ENCODE measurements at places on chromosomes 6 and 20. TPM values are rescaled to one million over a fixed set of nuclear protein-coding genes. Genes with fewer than 3 reads are reported as not detected.

- no peak overlapping the region for H3K4me3 ChIP-seq
- no peaks in the 10 kb centered on the region for H3K4me1 ChIP-seq
- H3K27me3 ChIP-seq, result no peaks in the 10 kb centered on the region
- H3K27ac ChIP-seq, result no peak overlapping the region
Measured at GRCh38 chr20:12113468-12114371, 196.0 kb downstream of the BTBD3 start.

The SNAI1 gene
- 0.60 TPM for polyA plus RNA-seq

GRCh38 chr20:50477239-50477872, 32.8 kb upstream of the PTPN1 start:
- H3K36me3 ChIP-seq, result no peaks in the 10 kb centered on the region
- H3K4me1 ChIP-seq, result peaks cover 8% of the 10 kb centered on the region
- DNase-seq, result no peak
- H3K27me3 ChIP-seq, result no peaks in the 10 kb centered on the region

DNA sequence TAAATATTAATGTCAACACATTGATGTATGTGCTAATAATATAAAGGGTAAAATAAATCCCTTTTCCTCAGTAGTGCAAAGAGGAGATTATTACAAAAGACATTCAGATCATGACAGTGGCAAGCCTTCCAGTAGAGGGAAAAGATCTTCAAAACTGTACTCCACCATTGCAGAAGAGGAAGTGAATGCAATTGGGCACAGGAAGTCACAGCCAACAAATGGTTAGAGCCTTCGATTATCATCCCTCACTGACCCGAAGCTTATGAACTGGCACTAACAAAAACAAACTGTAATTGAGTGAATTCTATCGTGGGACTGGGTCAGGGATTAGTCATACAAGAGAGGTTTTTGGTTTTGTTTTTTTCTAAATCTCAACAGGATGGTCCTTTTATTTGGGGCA, 39.3 kb upstream of the SCGN start:
- no peaks in the 10 kb centered on the region for H3K36me3 ChIP-seq
- no peak for DNase-seq
- H3K4me3 ChIP-seq, result no peak overlapping the region
- H3K4me1 ChIP-seq, result no peaks in the 10 kb centered on the region
- H3K27ac ChIP-seq, result no peak overlapping the region

- H3K27ac ChIP-seq, result no peak overlapping the region
- H3K4me1 ChIP-seq, result no peaks in the 10 kb centered on the region
- no peak overlapping the region for H3K4me3 ChIP-seq
- H3K27me3 ChIP-seq, result no peaks in the 10 kb centered on the region
Measured at GRCh38 chr6:116363759-116364158, 7.0 kb upstream of the DSE start.

GRCh38 chr6:108942556-108943492, 94.6 kb downstream of the ARMC2 start:
- no peak overlapping the region for H3K27ac ChIP-seq
- H3K4me1 ChIP-seq, result peaks cover 34% of the 10 kb centered on the region
- no peaks in the 10 kb centered on the region for H3K27me3 ChIP-seq
- H3K4me3 ChIP-seq, result no peak overlapping the region

The ULBP3 gene
- polyA plus RNA-seq, result 2.2 TPM

The HLA-A gene
- 3,526 TPM for polyA plus RNA-seq

DNA sequence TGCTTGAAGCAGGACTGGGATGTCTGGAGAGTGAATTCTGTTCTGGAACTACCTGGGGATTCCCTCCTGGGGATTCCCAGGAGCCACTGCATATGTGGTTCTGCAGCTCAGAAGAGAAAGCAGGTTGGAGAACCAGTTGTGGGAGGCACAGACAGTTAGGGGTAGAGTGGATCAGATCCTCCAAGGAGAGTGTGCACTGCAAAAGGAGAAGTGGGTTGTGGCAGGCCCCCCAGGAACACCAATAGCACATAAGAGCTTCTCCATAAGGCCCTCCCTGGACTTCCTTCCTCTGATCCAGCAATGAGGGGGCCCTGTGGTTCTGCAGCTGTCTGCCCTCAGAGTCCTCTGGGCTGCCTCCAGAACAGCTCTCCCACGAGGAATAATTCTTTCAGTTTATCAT, 369.2 kb upstream of the CNR1 start:
- peaks cover 5% of the 10 kb centered on the region for H3K27me3 ChIP-seq
- H3K27ac ChIP-seq, result no peak overlapping the region
- H3K4me1 ChIP-seq, result no peaks in the 10 kb centered on the region
- H3K4me3 ChIP-seq, result no peak overlapping the region

GRCh38 chr6:88004707-88005106, 42.9 kb upstream of the SPACA1 start:
- no peak for DNase-seq
- H3K27me3 ChIP-seq, result no peaks in the 10 kb centered on the region
- no peak overlapping the region for H3K27ac ChIP-seq
- no peaks in the 10 kb centered on the region for H3K36me3 ChIP-seq
- H3K4me1 ChIP-seq, result no peaks in the 10 kb centered on the region

DNA sequence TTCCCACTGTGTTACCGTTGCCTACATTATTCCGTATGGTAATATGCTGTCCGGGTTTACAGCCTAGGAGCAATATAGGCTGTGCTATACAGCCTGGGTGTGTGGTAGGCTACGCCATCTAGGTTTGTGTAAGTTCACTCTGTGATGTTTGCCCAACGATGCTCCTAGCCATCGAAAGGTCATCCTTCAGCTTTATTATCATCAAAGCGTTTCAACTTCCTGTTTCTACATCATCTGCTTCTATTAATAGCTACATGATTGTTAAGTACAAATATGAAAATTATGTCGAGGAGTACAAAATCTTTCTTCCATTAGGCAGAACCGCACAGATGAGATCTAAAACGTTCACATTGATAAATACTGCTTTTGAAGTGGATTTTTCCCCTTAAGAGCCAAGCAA, 69.9 kb downstream of the PPP1R14C start:
- no peaks in the 10 kb centered on the region for H3K4me1 ChIP-seq
- no peaks in the 10 kb centered on the region for H3K27me3 ChIP-seq
- no peak for DNase-seq
- no peak overlapping the region for H3K27ac ChIP-seq
- H3K4me3 ChIP-seq, result no peak overlapping the region
- no peaks in the 10 kb centered on the region for H3K36me3 ChIP-seq

The SRSF12 gene
- polyA plus RNA-seq, result 0.23 TPM

The CALHM6 gene
- 10.9 TPM for polyA plus RNA-seq

DNA sequence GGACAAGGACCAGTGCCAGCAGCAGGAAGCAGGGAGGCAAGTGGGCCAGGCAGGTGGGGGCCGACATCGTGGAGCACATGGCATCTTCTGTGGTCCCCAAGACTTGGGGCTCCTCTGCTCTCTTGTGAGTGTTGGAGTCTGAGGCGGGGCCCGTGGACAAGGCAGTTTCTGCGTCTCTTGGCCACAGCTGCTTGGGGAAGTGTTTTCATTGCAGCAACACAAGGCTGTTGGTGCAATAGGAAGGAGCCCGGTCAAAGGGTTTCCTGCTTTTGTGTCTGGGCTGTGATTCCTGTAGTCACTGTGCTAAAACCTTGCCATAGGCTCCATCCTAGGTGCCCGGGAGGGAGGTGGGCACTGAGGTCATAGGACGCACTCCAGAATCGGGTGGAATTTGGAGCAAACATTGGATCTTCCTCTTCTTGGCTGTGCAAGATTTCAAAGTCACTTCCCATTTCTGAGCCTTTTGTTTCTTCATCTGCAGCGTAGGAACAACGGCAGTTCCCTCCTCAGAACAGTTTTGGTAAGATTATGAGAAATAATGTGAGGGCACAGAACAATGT, at the start of gene SIRPB2:
TSS of gene SIRPB2 (minus strand) at position 140 of the 560 bp plus-strand sequence. CDS start at position 79, 61 bp downstream.
- H3K36me3 ChIP-seq, result no peaks in the 10 kb centered on the region
- no peaks in the 10 kb centered on the region for H3K27me3 ChIP-seq
- no peak within 1 kb of the TSS for H3K4me3 ChIP-seq
- H3K4me1 ChIP-seq, result no peaks in the 10 kb centered on the region
- no peak within 1 kb of the TSS for H3K27ac ChIP-seq
- no peak for DNase-seq

DNA sequence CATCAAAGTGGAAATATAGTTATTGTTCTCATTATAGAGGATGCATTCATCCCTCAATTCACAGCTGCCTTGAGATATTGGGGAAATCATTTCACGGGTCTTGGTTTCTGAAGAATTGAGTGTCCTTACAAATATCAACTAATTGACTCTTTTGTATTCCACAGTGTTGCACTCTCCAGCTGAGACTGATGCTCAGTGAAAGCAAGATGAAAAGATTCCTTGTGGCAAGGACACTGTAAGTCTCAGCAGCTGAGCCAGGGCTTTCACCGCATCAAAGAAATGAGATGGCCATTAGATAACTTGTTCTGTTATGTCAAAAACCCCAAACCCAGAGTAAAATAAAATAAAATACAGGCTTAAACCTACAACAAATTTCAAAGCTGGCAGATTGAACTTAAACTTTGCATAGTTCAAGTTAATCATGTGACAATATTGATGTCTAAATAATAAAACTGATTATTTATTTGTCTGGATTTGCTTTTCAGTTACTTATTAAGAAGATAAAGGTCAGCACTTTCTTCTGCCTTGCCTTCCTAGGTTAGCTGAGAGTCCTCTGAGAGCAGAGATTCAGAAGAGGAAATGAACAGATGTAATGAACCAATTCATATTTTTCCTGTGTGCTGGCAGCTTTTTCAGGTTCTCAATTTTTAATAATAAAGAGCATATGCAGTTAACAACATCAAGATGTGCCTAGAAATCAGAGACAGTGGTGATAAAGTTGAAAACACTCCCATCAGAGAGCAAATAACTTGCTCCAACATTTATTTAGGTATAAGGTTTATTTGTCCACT, 82.4 kb upstream of the SMLR1 start:
- H3K27me3 ChIP-seq, result no peaks in the 10 kb centered on the region
- no peak for DNase-seq
- no peak overlapping the region for H3K27ac ChIP-seq
- H3K4me3 ChIP-seq, result no peak overlapping the region
- no peaks in the 10 kb centered on the region for H3K36me3 ChIP-seq

GRCh38 chr20:24683676-24684075, 214.2 kb downstream of the SYNDIG1 start:
- H3K27me3 ChIP-seq, result no peaks in the 10 kb centered on the region
- H3K4me3 ChIP-seq, result no peak overlapping the region
- no peak for DNase-seq
- no peaks in the 10 kb centered on the region for H3K36me3 ChIP-seq
- H3K4me1 ChIP-seq, result no peaks in the 10 kb centered on the region

The KIZ gene
- 20.5 TPM for polyA plus RNA-seq

The CLPSL1 gene
- not detected for polyA plus RNA-seq

- no peak overlapping the region for H3K27ac ChIP-seq
- no peaks in the 10 kb centered on the region for H3K27me3 ChIP-seq
- no peak overlapping the region for H3K4me3 ChIP-seq
- no peaks in the 10 kb centered on the region for H3K4me1 ChIP-seq
- no peak for DNase-seq
Measured at GRCh38 chr6:79134699-79135474, 56.8 kb upstream of the PHIP start.

GRCh38 chr20:40894237-40894630, 134.4 kb upstream of the TOP1 start:
- DNase-seq, result no peak
- no peaks in the 10 kb centered on the region for H3K4me1 ChIP-seq
- no peak overlapping the region for H3K27ac ChIP-seq
- no peaks in the 10 kb centered on the region for H3K27me3 ChIP-seq
- H3K36me3 ChIP-seq, result no peaks in the 10 kb centered on the region

- H3K4me3 ChIP-seq, result no peak overlapping the region
- no peaks in the 10 kb centered on the region for H3K36me3 ChIP-seq
- peaks cover 4% of the 10 kb centered on the region for H3K27me3 ChIP-seq
- DNase-seq, result no peak
- H3K4me1 ChIP-seq, result no peaks in the 10 kb centered on the region
- H3K27ac ChIP-seq, result no peak overlapping the region
Measured at GRCh38 chr20:46979603-46980241, 85.1 kb downstream of the EYA2 start.

- H3K4me3 ChIP-seq, result no peak overlapping the region
- no peaks in the 10 kb centered on the region for H3K36me3 ChIP-seq
- DNase-seq, result no peak
- no peaks in the 10 kb centered on the region for H3K27me3 ChIP-seq
- no peaks in the 10 kb centered on the region for H3K4me1 ChIP-seq
Measured at GRCh38 chr20:9409981-9410380, 104.4 kb upstream of the LAMP5 start.

DNA sequence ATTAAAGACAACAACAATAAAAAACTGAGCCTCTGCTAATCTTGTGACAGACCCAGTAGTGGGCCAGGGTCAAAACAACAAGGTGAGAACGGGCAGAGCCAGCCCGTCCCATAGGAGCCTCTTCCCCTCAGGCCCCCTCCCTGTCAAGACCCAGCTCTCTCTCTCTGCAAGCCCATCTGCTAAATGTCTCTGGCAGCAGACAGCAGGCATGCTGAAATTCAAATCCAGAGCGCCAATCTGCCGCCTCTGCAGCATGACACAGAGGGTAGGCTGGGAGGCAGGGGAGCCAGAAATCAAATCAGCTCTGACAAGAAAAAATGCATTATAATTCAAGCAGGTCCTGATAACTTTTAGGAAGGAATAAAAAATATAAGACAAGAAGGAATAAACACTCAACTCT, 26.3 kb downstream of the METTL24 start:
- no peak for DNase-seq
- H3K27me3 ChIP-seq, result no peaks in the 10 kb centered on the region
- no peak overlapping the region for H3K4me3 ChIP-seq

DNA sequence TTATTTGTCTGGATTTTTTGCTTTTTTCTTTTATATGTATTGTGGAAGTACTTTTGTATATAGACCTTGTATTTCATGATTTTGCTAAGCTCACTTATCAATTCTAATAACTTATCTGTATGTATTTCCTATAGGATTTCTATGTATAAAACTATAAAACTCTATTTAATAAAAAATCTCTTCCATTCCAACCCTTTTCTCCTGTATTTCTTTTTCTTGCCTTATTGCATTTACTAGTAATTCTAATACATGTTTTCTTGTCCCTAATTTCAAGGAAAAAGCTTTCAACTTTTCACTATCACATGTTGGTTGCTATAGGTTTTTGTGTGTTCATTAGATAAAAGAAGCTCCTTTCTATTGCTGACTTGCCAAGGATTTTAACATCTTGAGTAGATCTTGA, 125.3 kb downstream of the MBOAT1 start:
- no peaks in the 10 kb centered on the region for H3K36me3 ChIP-seq
- no peaks in the 10 kb centered on the region for H3K27me3 ChIP-seq
- no peak overlapping the region for H3K27ac ChIP-seq

- H3K4me1 ChIP-seq, result no peaks in the 10 kb centered on the region
- H3K27ac ChIP-seq, result no peak overlapping the region
- no peak for DNase-seq
Measured at GRCh38 chr6:82744286-82745015, 321.2 kb downstream of the UBE3D start.

The ROMO1 gene
- polyA plus RNA-seq, result 358 TPM

The ARMH2 gene
- polyA plus RNA-seq, result 0.78 TPM

The ARHGAP18 gene
- polyA plus RNA-seq, result 5.8 TPM

GRCh38 chr6:10837009-10837621, 1.2 kb downstream of the MAK start:
- H3K27me3 ChIP-seq, result peaks cover 18% of the 10 kb centered on the region
- no peaks in the 10 kb centered on the region for H3K36me3 ChIP-seq
- H3K4me1 ChIP-seq, result peaks cover 18% of the 10 kb centered on the region
- H3K27ac ChIP-seq, result no peak overlapping the region
- DNase-seq, result no peak

- H3K4me3 ChIP-seq, result no peak overlapping the region
- DNase-seq, result no peak
- H3K27ac ChIP-seq, result no peak overlapping the region
- H3K27me3 ChIP-seq, result no peaks in the 10 kb centered on the region
- H3K36me3 ChIP-seq, result no peaks in the 10 kb centered on the region
Measured at GRCh38 chr6:2826131-2826530, 15.5 kb downstream of the SERPINB1 start.

The CLIC5 gene
- 4.8 TPM for polyA plus RNA-seq
